ENCODE measurements at places on chromosomes 7 and 10.
A peak's percentile ranks its signal among the peaks of the same experiment; 100 is the strongest.

GRCh38 chr10:79112881-79113431 is 44.2 kb downstream of the ZMIZ1 start:
- peak; percentile 70 for DNase-seq

DNA sequence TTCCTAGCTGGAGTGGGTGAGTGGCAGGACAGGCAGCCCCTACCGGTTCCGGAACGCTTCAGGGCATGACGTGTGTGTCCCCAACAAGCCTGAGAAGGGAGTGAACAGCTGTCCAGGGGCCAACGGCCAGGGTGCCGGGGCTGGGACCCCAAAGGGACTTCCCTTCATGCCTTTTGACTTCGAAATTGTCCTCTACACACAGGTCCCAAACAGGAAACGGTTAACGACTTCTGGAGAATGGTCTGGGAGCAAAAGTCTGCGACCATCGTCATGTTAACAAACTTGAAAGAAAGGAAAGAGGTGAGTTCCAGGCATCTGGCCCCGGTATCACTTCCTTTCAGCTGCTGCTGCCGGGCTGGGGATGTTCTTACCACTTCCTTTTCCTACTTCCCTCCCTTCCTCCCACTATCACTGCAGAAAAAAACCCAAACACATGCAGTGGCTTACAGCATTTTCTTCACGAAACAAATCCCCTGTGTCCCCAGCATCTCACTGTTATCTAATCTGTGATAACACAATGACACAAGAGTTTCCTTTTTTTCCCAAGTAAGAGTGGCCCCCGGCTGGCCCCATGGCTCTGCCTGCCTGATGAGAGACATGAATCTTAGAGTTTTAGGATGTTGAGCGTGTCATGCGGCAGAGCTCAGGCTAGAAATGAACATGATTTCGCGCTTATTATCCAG is 63.2 kb downstream of the MKI67 start:
- no peak for DNase-seq

DNA sequence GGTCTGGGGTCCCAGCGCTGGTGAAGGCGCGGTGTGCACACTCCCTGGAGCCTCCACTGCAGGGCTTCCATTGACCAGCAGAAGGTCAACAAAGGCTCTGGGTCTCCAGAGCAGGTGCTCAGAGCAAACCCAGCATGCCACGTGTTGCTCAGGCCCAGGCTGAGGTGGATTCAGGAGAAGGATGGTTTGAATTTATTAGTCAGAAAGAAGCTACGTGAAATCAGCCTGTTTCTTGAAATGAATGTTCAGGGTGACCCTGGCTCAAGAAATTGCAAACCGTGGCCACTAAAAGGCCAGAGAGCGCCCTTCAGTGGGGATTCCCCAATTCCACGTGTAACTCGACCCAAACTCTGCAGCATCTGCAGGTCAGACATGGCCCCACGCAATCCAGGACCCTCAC is 82.7 kb upstream of the PFKP start:
- DNase-seq, result no peak

- DNase-seq, result no peak
These were observed 64.4 kb downstream of the ITGB8 start for GRCh38 chr7:20395104-20395503.

GRCh38 chr10:21076381-21076780 is 179.3 kb upstream of the NEBL start:
- DNase-seq, result no peak

DNA sequence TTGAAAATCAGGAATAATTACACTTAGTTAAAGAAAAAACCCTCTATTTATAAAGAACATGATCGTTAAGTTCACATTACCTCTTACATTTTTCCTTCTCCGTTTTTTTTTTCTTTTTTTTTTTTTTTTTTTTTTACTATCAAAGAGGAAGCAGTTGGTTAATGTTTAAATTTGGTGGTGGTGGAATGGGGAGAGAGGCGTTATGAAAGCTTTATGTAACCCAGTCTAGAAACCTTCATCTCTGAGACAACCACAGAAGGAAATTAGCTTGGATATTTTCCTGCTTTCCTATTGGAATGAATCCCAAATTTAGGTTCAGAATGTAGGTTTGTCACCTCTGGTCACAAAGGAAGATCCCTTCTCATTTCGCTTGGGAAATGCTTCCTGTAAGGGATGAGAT is 31.5 kb upstream of the LHFPL3 start:
- no peak for DNase-seq

DNA sequence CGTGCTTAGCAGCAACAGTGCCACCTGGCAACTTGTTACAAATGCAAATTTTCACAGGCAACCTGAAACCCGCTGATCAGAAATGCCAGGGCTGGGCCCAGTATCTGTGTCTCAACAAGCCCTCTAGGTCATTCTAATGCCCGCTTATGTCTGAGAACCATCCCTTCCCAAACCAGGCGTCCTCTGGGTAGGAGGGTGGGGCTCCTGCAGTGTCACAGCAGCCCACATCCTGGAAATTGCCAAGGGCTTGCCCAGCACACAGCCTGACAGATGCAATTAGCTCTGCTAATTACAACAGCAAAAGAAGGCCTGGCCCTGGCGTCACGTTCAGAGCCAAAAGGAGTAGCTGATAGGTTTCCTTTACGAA is 15.9 kb downstream of the ITPRIP start:
- DNase-seq, result no peak

DNA sequence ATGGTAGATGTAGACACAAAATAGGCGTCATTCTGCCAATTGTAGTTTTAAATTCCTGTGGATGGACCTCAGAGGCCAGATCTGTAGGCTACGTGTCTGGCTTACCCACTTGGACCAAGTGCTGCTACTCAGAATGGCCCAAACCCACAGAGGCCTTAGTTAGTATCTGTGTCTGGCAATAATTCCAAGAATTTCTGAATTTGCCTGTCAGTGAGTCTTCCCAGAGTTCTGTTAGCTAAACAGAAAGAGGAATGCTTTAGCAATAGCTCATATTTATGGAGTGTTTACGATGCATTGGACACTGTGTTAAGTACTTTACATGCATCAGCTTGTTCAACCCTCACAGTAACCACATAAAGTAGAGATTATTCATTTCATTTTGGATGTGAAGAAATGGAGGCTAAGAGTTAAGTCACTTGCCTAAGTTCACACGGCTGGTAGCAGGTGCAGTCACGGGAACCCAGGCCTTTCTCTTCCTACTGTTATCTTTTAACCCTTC is 231.8 kb downstream of the PTEN start:
- no peak for DNase-seq

GRCh38 chr10:124152139-124153022 is 59.0 kb upstream of the CHST15 start:
- DNase-seq, result peak; percentile 68

- DNase-seq, result peak; percentile 71
These were observed 78.9 kb downstream of the LRRC17 start for GRCh38 chr7:102991540-102992214.

GRCh38 chr10:119119400-119119799 is 15.5 kb downstream of the DENND10 start:
- DNase-seq, result no peak

- DNase-seq, result no peak
These were observed 32.5 kb downstream of the LANCL2 start for GRCh38 chr7:55397617-55398016.

DNA sequence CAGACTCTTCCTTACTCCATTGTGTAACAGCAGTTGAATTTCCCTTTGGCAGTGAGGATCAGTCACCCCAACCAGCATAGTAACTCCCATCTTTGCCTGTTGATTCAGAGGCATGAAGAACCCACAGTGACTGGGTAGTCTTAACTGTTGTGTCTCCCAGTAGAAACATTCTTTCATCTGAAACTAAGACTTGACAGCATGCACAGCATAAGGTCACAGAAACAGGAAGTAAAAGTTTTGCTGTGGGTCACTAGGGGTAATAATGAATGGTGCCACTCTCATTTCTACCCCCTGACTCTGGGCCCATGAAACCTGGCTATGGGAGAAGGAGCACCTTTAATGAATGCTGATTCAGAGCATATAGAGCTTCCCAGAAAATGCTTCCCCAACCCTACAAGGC is 8.3 kb upstream of the FRMPD2 start:
- DNase-seq, result no peak

DNA sequence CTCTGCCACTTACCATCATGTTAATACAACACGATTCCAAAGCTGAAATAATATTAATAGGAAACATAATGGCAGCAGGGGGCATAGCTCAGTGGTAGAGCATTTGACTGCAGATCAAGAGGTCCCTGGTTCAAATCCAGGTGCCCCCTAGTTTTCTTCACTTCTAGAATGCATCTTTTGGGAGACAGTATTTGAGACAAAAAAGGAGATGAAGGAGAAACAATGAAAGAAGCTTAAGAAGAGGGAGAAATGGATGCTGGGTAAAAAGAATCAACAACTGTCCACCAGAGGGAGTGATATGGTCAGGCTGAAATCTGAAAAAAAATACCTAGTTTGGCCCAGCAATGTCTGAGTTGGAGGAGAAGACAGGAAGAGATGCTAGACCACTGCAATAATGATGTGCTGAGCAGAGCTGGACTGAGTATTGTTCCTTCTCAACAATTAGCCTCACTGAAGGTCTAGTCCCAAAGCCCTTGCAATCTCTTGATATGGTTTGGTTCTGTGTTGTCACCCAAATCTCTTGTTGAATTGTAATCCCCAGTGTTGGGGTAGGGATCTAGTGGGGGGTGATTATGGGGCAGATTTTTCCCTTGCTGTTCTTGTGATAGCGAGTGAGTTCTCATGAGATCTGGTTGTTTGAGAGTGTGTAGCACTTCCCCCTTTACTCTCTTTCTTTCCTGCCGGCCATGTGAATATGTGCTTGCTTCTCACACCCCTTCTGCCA is 48.3 kb downstream of the ZNF783 start:
- peak; percentile 21 for DNase-seq
